ENCODE measurements at places on chromosomes 6 and 20. TPM values are rescaled to one million over a fixed set of nuclear protein-coding genes. Genes with fewer than 3 reads are reported as not detected.
A peak's percentile ranks its signal among the peaks of the same experiment; 100 is the strongest.

The OTOR gene
- not detected for total RNA-seq

The CLPSL2 gene
- 6.0 TPM for total RNA-seq

The AVP gene
- total RNA-seq: not detected

The ID1 gene
- total RNA-seq: 355 TPM

DNA sequence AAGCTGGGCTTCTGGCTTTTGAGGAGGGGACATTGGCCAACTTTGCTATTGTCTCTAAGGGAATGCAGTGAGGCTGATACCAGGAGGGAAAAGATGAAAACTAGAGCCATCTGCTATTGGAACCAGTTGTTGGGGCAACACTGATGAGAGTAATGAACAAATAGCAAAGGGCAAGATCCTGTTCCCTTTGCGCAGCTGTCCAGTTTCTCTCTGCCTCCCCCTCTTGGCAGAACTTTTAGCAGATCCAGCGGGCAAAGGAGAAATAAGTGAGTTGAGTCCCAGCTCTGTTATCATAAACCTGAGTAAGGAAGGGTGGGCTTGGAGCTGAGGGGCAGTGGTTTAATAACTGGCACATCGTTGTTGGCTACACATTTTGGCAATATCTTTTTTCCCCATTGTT, 126.8 kb downstream of the AKAP7 start:
- H3K27me3 ChIP-seq: no peaks in the 10 kb centered on the region
- peaks cover 11% of the 10 kb centered on the region for H3K36me3 ChIP-seq
- H3K27ac ChIP-seq: no peak overlapping the region
- DNase-seq: no peak

GRCh38 chr6:37576336-37576737, 76.6 kb upstream of the CCDC167 start:
- no peaks in the 10 kb centered on the region for H3K27me3 ChIP-seq

DNA sequence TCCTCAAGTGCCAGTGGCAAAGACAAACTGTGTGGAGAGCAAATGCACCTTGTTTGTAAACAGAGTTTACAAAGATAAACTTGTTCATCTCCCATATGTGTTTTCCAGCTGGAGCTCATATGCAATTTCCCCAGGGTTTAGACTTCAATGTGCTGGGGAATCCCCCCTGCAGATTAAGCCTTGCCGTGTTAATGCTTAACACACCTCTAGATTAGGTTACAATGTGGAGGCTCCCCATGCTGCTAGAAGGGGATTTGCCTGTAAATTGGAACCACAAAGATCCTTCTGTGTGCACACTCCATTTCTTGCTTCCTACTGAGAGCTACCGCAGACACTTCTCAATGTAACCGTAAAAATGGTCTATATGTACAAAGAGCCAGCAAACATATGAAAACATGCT, 263.1 kb downstream of the TBX18 start:
- H3K27ac ChIP-seq: no peak overlapping the region
- H3K4me1 ChIP-seq: no peaks in the 10 kb centered on the region
- H3K36me3 ChIP-seq: peaks cover 8% of the 10 kb centered on the region
- no peak for DNase-seq

GRCh38 chr6:2752477-2753109, 1.9 kb upstream of the MYLK4 start:
- H3K27me3 ChIP-seq: no peaks in the 10 kb centered on the region
- no peaks in the 10 kb centered on the region for H3K36me3 ChIP-seq
- H3K27ac ChIP-seq: no peak overlapping the region
- no peak for DNase-seq
- no peak overlapping the region for H3K4me3 ChIP-seq

DNA sequence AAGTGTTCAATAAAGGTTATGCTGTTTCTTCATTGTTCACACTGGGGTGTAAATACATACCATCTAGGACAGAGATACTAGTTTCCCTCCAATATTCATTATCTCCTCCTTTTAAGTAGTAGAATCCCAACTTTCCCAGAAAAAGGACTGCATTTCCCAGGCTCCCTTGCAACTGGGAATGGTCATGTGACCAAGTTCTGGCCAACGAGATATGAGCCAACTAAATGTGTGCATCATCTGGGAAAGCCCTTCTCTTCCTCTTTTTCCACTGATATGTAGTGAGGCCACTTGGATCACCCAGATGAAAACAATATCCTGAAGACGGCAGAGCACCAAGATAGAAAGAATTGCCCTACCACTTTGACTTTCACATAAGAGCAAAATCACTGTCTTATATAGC, 97.9 kb upstream of the PTPRT start:
- no peak overlapping the region for H3K27ac ChIP-seq
- H3K36me3 ChIP-seq: no peaks in the 10 kb centered on the region
- no peak for DNase-seq

GRCh38 chr6:56955171-56956155, 556 bp downstream of the BEND6 start:
- no peak overlapping the region for H3K27ac ChIP-seq
- peaks cover 2% of the 10 kb centered on the region for H3K4me1 ChIP-seq
- peak overlapping the region; percentile 81 for H3K4me3 ChIP-seq
